ENCODE measurements at places on chromosomes 5 and 9.

DNA sequence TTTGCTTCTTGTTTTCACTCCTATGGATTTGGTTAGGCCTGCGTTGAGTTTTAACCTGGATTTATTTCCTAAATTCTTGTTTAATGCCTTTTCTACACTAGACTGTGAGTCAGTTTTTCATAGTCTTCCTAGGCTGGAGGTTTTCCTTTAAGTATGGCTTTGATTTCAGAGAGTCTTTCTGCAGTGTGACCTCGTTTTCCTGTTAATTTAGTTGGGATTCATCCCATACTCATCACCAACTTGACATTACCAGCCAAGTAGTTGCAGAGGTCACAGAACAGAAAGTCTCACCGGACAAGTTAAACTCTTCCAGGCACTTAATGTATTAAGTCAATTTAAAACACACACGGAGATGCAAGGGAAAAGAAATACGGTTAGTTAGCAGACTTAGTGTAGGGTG lies 29.7 kb upstream of the AUH start:
- no peak for DNase-seq

GRCh38 chr5:139649082-139649991 lies 1.2 kb downstream of the CXXC5 start:
- DNase-seq, result no peak

DNA sequence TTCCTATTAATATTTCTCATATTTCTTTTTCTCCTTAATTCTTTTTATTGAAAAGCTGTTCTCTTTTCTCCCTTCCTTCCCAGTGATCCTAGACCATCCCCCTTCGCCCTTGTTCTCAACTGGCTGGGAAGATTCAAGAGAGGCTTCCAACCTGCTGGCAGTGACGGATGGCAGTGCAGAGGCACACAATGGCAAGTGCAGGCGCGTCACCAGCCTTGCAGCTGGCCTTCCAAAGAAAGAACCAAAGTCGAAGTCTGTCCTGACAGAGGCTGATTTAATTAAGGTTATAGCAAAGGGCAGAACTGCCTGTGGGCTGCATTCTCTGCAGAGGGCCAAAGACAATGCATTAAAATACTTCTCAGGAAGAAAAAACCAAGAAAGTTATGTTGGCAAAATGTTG lies 7.4 kb downstream of the CEMIP2 start:
- DNase-seq, result no peak

- DNase-seq, result no peak
Observed at GRCh38 chr9:81141961-81142360, 547.4 kb downstream of the TLE1 start.

DNA sequence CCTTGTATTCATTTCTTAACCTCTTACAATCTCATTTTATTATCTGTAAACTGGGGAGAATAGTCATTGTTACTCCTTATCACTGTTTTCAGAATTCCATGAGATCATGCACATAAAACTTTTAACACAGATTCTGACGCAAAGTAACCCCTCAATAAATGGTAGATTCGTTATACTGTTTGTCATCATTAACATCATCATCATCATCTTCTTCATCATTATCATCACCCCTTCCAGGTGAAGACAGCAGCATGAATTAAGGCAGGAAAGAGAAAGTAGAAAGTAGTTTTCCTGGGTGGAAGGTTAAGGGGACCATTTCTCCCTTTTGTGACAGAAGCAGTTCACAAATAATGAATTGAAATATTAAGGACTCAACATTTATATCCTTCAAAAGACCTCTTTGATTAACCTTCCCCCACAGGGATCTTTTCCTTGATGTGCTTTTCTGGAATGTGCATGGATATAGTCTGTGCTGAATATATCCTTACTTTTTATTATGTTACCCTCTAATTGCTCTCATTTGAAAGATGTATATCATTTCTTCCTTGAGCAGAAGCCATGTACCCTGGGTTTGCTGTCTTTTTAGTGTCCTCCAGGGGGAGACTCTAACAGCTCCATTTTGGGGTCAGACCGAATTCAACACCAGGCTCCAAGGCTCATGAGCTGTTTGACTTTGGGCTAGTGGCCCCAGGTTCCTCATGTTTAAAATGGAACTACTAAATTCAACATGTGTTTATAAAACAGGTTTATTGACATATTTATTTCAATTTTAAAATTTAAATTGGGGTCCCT lies 1029.9 kb upstream of the WWC1 start:
- no peak for DNase-seq
